PC-3 (cell line): ENCODE measurements at places on chromosomes 2 and 18.

- DNase-seq: no peak
These were observed 201.4 kb downstream of the AFF3 start for GRCh38 chr2:99940963-99941362.

GRCh38 chr2:37284381-37284780 is 40.3 kb downstream of the PRKD3 start:
- no peak for DNase-seq

- no peak for DNase-seq
These were observed 33.2 kb downstream of the RAPH1 start for GRCh38 chr2:203501873-203502272.

DNA sequence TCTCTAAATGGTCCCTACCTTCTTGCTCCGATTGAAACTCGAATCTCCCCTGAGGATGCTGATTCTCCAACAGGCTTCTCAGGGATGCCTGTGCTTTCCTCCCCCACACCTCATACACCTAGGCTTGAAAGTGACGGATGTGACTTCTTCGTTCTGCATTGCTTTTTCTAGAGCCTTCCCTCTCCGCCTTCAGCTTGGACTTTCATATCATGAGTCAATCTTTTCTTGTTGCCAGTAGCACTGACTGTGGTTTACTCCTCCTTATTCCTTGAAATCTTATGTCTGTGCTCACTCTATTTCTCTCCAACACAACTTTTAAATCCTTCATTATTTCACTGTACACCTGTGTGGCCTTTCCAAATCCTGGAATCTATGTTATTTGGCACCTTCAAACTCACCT is 451.4 kb downstream of the TMX3 start:
- peak; percentile 76 for DNase-seq

GRCh38 chr2:86304416-86304815 is 33.0 kb downstream of the REEP1 start:
- DNase-seq: no peak

DNA sequence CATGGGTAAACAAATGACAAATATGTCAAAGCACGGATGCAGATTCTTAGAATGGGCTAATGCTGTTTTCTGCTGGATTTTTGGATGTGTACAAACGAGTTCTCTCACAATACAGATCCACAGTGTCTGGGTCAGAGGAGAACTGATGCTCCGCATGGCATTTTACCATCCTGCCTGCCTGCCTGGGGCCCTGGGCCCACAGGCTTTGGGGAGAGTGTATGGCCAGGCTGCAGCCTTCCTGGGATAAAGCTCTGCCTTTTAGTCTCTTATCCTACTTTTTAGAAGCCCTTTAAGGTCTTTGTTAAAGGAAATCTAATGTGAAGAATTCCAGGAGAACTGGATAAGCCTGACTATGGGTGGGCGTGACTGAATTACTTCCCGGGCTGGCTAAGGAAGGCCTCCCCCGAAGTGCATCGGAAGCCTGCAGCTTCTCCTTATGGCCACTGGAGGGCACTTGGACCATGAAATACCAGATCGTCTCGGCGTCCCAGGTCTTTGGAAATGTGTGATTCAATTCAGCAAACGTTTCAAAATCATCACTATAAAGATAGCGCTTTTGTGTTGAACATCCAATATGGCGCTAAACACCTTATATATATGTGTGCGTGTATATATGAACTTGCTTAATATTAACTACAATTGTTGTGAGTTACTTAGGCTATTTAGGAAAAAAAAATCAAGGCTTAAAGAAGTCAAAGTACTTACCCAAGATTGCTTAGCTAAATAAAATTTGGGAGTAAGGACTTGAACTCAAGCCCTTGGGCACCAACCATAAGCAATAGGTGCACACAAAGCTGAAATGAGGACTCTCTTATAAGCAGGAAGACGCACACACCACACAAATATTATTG is 15.2 kb upstream of the DNPEP start:
- DNase-seq: peak; percentile 90

DNA sequence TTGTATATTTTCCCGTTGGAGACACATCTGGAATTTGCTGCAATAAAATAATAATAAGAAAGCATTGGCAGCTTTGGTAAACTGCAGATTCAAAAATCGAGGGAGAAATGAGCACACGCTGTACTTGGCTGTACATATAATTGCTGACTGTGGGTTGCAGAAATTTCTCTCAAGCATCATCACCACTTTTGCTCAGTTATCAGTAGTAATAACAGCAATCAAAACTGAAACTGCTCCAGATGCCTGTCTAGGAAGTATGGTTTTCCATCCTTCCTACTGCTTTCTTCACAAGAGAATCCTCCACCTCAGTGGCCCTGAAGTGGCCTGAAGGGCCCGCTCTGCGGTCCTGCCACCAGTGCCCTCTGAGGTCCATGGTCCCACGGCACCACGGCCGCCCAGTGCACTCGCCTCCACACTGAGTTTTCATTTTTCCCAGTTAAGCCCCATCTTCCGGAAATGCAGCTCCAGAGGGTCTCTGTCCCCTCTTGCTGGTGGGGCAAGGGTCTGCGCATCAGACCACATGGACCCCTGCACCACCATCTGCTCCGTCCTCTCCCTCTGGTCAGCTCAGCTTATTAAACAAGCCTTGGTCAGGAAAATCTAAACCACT is 3.9 kb downstream of the DUSP28 start:
- no peak for DNase-seq

GRCh38 chr2:179285060-179285459 is 20.4 kb upstream of the SESTD1 start:
- DNase-seq: no peak

GRCh38 chr2:233033672-233034071 is 1.2 kb downstream of the NEU2 start:
- DNase-seq: peak; percentile 96

DNA sequence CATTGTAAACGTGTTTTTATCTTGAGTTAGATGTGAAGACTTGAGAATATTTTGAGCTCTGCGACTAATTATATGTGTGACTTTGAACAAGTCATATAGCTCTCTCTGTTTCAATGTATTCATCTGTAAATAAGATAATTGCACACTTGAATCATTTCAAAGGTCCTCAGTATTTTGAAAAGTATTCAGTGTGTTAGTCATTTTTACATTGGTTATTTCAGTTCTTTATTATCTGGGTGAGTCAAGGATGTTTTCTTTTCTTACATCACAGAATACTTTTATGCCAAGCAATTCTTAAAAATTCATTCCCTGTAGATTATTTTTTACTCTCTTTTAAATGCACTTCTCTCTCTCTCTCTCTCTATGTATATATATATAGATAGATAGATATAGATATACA is 1098.0 kb upstream of the ZEB2 start:
- peak; percentile 66 for DNase-seq

- no peak for DNase-seq
These were observed 41.4 kb downstream of the FAM178B start for GRCh38 chr2:96945014-96945413.

GRCh38 chr2:121709776-121710469 is 26.8 kb downstream of the NIFK start:
- no peak for DNase-seq

DNA sequence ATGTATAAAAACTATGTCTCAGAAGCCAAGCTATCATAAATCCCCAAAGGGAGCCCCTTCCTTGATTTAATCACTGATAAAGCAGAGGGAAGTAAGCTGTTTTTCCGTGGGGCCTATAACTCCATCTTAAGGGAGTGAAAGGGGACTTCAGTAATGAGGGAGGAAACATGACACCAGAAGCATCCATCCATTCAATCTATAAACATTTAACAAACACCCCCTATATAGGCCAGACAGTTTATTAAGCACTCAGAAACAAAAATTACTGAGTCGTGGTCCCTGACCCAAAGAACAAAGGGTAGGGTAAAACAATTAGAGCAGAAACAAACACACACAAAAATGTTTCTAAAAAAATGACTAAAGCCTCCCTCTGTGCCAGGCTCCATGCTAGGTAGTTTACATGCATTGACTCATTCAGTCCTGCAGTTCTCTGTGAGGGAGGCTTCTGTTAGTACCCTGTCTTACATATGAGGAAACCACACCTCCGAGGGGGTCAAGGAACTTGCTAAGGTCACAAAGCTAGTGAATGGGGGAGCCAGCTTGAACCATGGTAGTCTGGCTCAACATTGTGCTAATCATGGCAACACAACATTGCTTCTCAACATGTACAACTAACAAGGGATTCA is 472.1 kb downstream of the CDH2 start:
- no peak for DNase-seq

- no peak for DNase-seq
These were observed 233.0 kb upstream of the SIX2 start for GRCh38 chr2:45242161-45242741.

GRCh38 chr18:8711736-8712135 is 6.4 kb downstream of the MTCL1 start:
- no peak for DNase-seq

DNA sequence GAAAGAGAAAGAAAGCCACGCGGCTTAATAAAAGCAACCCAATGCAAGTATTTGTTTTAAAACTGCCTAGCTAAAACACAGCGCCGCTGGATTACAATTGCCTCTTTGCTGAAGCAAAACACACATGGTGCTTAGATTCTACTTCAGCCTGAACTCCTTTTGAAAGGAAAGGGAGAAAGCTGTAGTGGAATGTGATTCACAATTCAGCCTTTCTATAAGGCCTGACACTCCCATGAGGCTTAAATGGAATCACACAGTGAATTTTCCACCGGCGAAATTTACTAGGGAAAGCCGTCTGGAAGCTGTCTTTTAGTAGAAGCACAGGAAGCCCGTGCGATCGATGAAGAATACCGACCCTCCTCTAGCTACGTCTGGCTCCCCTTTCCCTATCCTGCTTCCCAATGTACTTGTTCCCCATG is 348.0 kb downstream of the DLGAP1 start:
- DNase-seq: no peak

DNA sequence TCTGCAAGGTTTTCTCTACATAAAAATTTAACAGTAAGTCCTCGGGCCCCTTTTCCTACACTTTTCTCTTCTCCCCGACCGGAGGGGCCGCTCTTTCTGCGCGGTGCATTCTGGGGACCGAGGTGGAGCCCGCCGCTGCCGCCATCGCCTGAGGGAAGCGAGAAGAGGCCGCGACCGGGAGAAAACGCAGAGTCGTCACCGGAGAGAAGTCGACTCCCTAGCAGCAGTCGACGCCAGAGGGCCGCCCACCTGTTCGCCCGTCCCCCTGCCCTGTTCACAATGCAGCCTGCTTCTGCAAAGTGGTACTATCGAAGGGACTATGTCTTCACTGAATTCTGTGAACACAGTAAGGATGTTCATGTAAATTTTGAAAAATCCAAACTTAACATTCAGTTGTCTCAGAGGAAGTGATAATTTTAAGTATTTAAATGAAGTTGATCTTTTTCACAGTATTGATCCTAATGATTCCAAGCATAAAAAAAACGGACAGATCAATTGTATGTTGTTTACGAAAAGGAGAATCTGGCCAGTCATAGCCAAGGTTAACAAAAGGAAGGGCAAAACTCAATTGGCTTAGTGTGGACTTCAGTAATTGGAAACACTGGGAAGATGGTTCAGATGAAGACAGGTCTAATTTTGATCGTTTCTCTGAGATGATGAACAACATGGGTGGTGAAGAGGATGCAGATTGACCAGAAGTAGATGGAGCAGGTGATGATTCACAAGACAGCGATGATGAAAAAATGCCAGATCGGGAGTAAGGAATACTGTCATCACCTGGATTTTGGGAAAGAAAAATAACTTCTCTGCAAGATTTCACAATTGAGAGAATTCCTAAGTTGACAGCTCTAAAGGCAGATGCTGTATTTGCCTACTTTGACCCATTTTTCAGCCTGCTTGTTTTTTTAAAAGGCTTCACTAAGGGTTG is 55.8 kb downstream of the ASXL2 start:
- DNase-seq: no peak

GRCh38 chr2:236916181-236916580 is 169.5 kb upstream of the COPS8 start:
- no peak for DNase-seq

GRCh38 chr2:8345200-8345599 is 336.7 kb upstream of the ID2 start:
- no peak for DNase-seq

DNA sequence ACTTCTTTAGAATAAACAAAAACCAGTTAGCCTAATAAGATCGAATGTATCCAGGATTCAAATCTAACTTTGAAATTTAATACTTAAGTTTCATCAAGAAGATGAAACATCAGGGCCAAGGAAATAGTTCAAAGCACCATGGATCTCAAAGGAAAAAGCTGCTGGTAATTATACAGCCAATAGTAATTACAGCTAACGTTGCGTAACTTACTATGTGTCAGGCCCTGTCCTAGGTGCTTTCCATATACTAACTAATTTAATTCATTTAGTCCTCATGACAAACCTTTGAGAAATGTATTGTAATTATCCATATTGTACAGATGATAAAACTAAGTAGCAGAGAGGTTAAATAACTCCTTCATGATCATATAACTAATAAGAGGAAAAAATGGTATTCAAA is 598.6 kb downstream of the NYAP2 start:
- no peak for DNase-seq

DNA sequence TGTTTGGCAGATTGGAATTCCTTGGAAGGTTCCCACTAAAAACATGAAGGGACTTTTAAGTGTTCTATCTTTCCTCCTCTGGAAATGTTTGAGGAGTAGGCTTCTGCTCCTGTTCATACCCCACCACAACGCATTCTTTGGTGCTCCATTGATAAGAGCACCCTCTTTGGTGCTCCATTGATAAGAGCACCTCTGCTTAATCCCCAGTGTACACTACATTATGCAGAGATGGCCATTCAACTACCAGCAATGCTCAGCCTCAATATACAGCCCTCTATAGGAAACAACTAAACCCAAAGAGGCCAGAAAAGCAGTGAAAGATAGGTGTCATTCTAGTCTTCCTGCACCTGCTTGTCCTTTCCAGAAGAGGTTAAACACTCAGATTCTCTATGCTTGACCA is 1.8 kb upstream of the CHAC2 start:
- no peak for DNase-seq
